ENCODE measurements at places on chromosomes 13 and 19. TPM values are rescaled to one million over a fixed set of nuclear protein-coding genes. Genes with fewer than 3 reads are reported as not detected.

DNA sequence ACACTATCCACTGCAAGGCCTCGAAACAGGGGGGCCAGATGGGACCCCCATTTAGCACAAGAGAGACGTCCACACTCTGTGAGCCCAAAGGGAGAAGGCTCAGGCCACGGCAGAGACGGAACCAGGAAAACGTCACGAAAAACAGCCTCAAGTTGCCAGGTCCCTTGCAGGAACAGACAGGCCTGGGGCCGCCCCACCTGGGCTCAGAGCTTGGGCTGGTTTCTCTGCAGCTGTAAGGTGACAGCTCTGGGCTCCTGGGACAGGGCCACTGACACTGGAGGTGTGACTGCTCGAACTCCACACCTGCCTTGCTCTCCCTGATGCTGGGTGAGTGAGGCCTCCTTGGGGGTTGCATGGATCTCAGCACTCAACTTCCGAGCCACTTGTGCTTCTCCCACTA, 3.2 kb downstream of the ZNF787 start:
- no peak overlapping the region for H3K4me3 ChIP-seq
- peaks cover 44% of the 10 kb centered on the region for H3K4me1 ChIP-seq
- H3K36me3 ChIP-seq = peaks cover 11% of the 10 kb centered on the region
- no peaks in the 10 kb centered on the region for H3K27me3 ChIP-seq
- DNase-seq = no peak

DNA sequence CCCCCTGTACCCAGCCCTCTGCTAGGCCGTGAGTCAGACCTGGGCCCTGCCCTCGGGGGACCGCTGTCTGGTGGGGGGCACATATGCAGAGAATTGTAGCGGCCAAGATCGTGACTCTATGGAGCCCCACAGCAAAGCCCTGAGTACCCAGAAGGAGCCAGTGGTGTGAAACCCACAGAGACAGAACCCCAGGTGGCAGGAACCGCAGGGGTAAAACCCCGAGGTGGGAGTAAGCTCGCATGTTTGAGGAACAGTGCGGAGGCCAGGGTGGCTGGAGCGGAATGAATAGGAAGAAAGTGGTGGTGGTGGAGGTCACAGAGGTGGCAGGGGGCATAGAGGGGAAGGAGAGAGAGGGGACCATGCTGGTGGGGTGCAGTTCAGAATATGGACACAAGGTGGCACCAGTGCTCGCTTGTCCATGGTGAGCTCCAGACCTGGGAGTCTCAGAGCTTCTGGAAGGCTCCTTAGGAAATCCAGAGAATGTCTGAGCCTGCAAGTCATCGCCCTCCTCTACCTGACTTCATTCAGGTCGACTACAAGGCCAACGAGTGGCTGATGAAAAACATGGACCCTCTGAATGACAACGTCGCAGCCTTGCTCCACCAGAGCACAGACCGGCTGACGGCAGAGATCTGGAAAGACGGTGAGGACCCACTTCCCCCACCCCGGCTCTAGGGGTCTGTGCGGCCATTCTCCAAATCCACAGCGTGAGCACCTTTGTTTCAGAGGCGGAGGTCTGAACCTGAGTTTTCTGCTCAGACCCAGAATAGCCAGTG, 48.9 kb downstream of the MYH14 start:
- H3K27ac ChIP-seq = no peak overlapping the region
- peaks cover 3% of the 10 kb centered on the region for H3K36me3 ChIP-seq
- H3K4me3 ChIP-seq = no peak overlapping the region
- H3K27me3 ChIP-seq = peaks cover 17% of the 10 kb centered on the region

DNA sequence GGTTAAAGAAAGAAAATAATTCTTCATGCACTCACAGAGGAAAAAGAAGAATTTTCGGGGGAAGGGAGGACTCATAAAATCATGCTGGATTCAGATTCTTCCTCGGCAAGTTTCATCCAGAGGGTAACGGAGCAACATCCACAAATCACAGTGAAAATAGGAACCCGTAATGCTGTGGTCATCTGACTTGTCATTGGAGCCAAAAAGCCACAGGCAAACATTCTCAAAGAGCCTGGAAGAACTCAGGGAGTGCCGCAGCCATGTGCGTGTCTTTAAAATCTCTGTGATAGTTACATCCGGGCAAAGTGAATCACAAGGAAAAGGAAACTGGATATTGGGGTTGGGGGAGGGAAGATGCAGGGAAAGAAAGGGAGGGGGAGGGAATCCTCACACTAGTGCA, 33.0 kb upstream of the VSTM2B start:
- no peak for DNase-seq
- no peak overlapping the region for H3K4me3 ChIP-seq
- peaks cover 24% of the 10 kb centered on the region for H3K27me3 ChIP-seq
- no peaks in the 10 kb centered on the region for H3K4me1 ChIP-seq
- no peaks in the 10 kb centered on the region for H3K36me3 ChIP-seq

DNA sequence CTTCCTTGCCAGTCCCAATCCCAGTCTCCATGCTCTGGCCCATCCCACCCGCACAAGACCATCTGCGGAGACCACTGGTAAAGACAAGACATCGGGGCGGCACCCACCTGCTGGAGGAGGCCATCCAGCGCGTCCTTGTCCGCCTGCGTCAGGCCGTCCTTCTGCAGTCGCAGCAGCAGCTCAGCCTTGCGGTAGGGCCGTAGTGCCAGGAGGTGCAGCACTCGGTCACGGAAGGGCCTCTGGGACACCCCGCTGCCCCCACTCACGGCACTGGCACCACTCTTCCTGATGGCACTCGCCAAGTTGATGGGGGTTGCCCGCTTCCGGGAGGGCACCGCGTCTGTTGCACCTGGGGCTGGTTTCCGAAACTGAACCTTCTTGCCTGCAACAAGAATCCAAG, 23.5 kb upstream of the ISYNA1 start:
- H3K4me1 ChIP-seq = peaks cover 6% of the 10 kb centered on the region
- no peak overlapping the region for H3K27ac ChIP-seq
- peaks cover 7% of the 10 kb centered on the region for H3K36me3 ChIP-seq
- DNase-seq = no peak
- H3K4me3 ChIP-seq = no peak overlapping the region

DNA sequence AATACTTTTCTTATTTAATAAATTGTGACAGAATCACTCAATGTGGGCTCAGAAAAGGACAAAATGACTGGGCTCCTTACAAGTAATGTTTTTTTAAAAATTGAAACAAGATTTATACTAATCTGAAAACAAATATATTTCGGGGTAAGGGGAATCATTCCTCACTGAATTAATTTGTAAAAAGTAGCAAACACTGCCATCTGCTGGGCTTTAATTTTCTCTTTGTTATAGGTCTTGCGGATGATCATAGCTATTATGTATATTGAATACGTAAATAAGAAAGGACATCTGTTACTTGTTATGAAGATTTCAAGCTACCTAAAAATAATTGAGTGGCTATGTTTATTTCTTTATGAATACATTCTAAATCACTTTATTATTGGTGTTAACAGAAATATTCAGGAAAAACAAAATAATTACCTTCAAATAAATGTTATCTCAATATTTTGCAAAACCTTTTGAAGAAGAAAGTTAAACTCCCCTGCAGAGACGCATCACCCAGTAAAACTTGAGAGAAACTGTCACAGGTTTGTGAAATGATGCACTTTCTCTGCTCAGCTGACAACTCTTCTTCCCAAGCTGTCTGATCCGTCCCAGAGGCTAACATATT, 17.8 kb upstream of the ENOX1 start:
- no peak for DNase-seq
- no peaks in the 10 kb centered on the region for H3K36me3 ChIP-seq
- peaks cover 5% of the 10 kb centered on the region for H3K4me1 ChIP-seq

DNA sequence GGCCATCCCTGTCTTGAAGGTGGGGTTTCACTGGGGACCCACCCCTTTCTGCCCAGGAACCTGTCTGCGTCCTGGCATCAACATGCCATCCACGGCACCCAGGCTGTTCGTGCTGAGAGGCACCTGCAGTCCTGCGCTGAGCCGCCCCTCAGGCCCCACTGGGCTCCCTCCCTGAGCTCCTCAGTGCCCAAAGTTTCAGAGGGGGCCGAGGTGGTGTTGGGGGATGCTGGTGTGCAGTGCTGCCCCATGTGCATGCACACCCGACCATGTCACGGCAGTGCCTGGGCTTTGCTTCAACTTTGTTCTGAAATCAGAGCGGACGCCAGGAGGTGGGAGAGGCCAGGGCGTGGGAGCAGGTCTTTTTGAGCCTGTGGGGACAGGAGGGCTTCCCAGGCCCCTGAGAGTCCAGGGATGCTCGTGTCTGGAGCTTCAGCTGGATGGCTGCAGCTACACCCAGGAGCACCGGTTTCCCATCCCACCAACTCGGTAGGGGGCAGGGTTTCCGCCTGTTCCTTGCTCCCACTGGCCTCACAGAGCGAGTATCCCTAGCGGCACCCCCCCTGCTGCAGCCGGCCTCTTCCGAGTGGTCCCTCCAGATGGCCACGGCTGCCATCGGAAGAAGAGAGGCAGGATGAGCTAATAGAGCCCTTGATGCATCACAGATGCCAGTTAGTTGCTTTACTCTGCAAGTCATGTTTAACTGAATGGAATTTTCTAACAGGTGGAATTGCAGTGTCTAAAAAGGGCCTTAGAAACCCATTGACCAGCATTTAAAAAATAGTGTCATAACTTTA, 44.0 kb downstream of the WDFY2 start:
- no peak overlapping the region for H3K27ac ChIP-seq
- peaks cover 2% of the 10 kb centered on the region for H3K36me3 ChIP-seq
- H3K27me3 ChIP-seq = no peaks in the 10 kb centered on the region
- no peak overlapping the region for H3K4me3 ChIP-seq
- H3K4me1 ChIP-seq = peaks cover 42% of the 10 kb centered on the region
- DNase-seq = no peak

GRCh38 chr19:51586103-51586728, 15.1 kb downstream of the ZNF175 start:
- H3K36me3 ChIP-seq = peaks cover 76% of the 10 kb centered on the region
- H3K4me1 ChIP-seq = no peaks in the 10 kb centered on the region
- H3K27ac ChIP-seq = no peak overlapping the region
- no peak for DNase-seq
- no peak overlapping the region for H3K4me3 ChIP-seq
- H3K27me3 ChIP-seq = no peaks in the 10 kb centered on the region

DNA sequence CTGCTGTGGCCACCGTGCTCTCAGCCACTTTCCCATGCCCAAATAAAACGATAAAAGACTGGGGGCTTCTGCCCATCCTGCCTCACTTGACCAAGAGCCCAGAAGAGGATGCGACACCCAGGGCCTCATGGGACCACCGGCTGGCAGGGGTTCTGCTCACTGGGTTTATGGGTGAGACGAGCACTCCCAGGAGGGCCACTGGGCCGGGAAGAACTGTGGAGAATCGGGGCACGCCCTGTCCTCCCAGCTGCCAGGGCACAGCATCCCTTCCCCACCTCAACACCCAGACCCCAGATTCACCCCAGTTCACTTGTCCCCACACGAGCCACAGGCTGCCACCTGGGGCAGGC, 4.7 kb upstream of the F10 start:
- no peak overlapping the region for H3K27ac ChIP-seq
- H3K36me3 ChIP-seq = no peaks in the 10 kb centered on the region
- H3K4me1 ChIP-seq = no peaks in the 10 kb centered on the region
- no peak for DNase-seq

- H3K27me3 ChIP-seq = peaks cover 1% of the 10 kb centered on the region
- no peak overlapping the region for H3K4me3 ChIP-seq
- H3K4me1 ChIP-seq = peaks cover 6% of the 10 kb centered on the region
- H3K27ac ChIP-seq = no peak overlapping the region
Measured at GRCh38 chr13:76932076-76932475, 16.2 kb upstream of the ACOD1 start.

- H3K4me1 ChIP-seq = no peaks in the 10 kb centered on the region
- no peak for DNase-seq
- no peaks in the 10 kb centered on the region for H3K36me3 ChIP-seq
- H3K27ac ChIP-seq = no peak overlapping the region
- no peak overlapping the region for H3K4me3 ChIP-seq
Measured at GRCh38 chr13:112655913-112656312, 33.9 kb upstream of the ATP11A start.

DNA sequence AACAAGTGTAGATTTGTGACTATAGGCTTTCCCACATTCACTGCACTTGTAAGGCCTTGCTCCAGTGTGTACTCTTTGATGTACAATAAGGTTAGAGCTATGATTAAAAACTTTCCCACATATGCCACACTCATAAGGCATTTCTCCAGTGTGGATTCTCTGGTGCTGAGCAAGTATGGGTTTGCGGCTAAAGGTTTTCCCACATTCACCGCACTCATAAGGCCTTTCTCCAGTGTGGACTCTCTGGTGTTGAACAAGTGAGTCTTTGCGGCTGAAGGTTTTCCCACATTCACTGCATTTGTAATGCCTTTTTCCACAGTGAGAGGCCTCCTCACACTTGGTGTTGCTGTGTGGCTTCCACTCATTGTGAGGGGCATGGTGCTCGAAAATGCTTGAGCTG, 3.7 kb downstream of the ZNF772 start:
- H3K27me3 ChIP-seq = no peaks in the 10 kb centered on the region
- no peak for DNase-seq
- H3K27ac ChIP-seq = no peak overlapping the region
- peaks cover 88% of the 10 kb centered on the region for H3K36me3 ChIP-seq

- H3K4me3 ChIP-seq = no peak overlapping the region
- peaks cover 5% of the 10 kb centered on the region for H3K4me1 ChIP-seq
- peaks cover 16% of the 10 kb centered on the region for H3K27me3 ChIP-seq
- no peaks in the 10 kb centered on the region for H3K36me3 ChIP-seq
Measured at GRCh38 chr13:112643759-112644459, 45.9 kb upstream of the ATP11A start.

DNA sequence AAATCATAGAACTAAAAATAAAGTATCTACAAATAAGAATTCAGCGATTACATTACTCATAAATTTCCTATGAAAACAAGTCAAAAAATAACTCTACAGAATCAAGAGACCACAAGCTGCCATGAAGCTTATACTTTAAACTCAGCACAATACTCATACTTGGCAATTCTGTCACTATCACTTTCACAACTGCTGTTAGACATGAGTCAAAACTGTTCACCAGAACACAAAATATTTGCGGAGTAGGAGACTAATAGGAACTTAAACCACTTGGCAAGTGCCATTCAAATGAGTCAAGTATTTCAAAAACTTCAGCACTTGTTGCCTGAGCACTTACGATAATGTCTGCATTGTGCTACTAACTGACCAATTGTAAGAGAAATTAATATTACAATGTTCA, 387.8 kb upstream of the GPC6 start:
- no peak for DNase-seq
- no peak overlapping the region for H3K4me3 ChIP-seq
- no peak overlapping the region for H3K27ac ChIP-seq

DNA sequence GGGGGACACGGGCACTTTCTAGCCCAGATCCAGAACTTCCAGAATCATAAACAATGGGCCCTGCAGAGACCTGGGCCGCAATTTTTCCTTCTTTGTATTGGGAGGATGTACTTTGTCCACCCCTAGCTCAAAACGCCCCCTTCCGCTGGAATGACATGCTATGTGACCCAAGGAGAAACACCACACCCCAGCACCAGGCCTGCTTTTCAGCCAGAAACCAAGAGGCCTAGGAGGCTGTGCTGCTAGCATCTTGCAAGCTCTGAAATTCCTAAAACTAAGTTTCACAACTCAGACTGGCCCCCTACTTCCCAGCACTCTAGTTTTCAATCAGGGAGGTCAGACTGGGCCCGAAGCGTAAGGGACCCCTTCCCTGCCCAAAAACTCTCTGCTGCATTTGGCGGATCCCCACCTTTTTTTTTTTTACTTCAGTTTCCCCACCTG, 538 bp downstream of the LSM4 start:
- H3K27me3 ChIP-seq = no peaks in the 10 kb centered on the region
- DNase-seq = peak; percentile 77
- H3K36me3 ChIP-seq = peaks cover 49% of the 10 kb centered on the region
- peaks cover 55% of the 10 kb centered on the region for H3K4me1 ChIP-seq
- peak overlapping the region; percentile 85 for H3K4me3 ChIP-seq
- peak overlapping the region; percentile 91 for H3K27ac ChIP-seq

The CYP2A7 gene
- total RNA-seq = not detected

The CEACAM21 gene
- total RNA-seq = 19.8 TPM

The IZUMO1 gene
- not detected for total RNA-seq

The CCDC70 gene
- 0.45 TPM for total RNA-seq

The FFAR2 gene
- total RNA-seq = not detected

The KLK15 gene
- total RNA-seq = not detected

The CGB2 gene
- total RNA-seq = not detected
